ENCODE measurements at places on chromosomes 11 and 22.

DNA sequence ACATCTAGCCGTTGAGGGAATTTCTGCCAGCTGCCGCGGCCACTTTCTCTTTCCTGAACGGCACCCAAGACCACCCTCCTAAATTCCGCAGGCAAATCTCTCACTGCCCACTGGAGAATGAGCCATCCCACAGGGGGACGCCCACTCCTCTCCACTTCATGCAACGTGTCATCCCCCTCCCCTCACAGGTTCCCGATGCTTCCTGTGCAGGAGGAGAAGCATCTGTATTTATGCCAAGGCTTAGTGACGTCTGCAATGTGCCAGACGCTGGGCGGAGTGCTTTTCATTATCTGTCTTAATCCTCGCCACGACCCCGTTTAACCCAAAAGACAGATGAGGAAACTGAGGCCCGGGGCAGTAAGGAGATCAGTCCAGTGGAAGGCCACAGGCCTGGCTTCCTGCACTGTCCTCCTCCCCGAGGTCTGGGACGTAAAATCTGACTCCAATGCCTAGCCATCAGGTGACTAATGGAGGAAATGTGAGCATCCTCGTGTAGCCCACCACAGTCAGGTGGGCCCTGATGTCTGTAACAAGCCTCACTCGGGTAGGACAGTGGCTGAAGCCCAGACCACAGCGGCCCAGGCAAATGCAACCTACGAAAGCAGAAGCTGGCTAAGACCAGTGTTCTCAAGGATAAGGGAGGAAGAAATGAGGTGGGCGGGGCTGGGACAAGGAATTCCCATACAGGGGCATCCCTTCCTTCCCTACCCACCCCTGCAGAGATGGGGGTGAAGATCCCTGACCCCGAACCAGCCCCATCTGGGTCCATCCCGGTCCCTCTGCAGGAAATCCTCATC lies 23.1 kb downstream of the MN1 start:
- DNase-seq: no peak
- no peak overlapping the region for H3K4me3 ChIP-seq
- no peaks in the 10 kb centered on the region for H3K27me3 ChIP-seq
- H3K36me3 ChIP-seq: no peaks in the 10 kb centered on the region
- H3K27ac ChIP-seq: peak overlapping the region; percentile 90

- no peaks in the 10 kb centered on the region for H3K27me3 ChIP-seq
- no peaks in the 10 kb centered on the region for H3K36me3 ChIP-seq
- H3K4me1 ChIP-seq: peaks cover 8% of the 10 kb centered on the region
- H3K27ac ChIP-seq: no peak overlapping the region
- no peak for DNase-seq
- no peak overlapping the region for H3K4me3 ChIP-seq
Measured at GRCh38 chr11:128324531-128325141, 262.7 kb downstream of the ETS1 start.

DNA sequence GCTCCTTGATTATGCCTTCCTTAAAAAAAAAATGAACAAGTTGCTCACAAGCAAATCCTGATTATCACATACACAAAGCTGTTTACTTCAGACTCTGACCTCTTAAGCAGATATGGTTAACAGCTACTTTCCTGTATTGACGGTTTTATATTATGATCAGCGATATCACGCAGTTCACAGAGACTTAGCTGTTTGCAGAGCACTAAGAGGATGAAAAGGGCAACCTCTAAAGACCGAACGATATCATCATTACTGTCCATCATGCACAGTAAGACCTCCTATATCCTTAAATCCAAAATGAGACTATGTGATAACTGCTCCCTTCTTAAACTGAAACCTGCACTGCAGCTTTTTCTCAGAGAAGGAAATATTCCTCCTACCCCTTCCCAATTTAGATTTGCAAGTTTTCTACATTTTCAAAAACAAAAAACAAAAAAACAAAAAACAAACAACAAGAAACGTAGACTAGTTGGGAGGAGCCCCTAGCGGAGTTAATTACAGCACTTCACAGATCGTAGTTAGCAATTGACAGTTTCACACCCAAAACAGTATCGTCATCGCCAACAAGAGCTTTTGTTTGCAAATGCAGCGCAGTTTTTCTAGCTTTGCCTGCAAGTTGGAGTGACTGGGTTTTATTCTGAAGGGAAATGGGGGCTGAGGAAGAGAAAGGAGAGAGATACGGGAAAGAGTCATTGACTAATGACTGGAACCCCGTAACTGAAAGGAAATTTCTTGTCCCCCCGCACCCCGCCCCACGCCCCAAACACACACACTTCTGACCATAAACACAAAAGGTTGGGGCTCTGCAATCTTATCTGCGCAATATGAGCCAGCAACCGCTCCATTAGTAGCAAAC lies 1.2 kb downstream of the DDX6 start:
- peak; percentile 82 for DNase-seq
- peak overlapping the region; percentile 97 for H3K4me3 ChIP-seq
- peaks cover 17% of the 10 kb centered on the region for H3K36me3 ChIP-seq
- H3K4me1 ChIP-seq: peaks cover 3% of the 10 kb centered on the region

DNA sequence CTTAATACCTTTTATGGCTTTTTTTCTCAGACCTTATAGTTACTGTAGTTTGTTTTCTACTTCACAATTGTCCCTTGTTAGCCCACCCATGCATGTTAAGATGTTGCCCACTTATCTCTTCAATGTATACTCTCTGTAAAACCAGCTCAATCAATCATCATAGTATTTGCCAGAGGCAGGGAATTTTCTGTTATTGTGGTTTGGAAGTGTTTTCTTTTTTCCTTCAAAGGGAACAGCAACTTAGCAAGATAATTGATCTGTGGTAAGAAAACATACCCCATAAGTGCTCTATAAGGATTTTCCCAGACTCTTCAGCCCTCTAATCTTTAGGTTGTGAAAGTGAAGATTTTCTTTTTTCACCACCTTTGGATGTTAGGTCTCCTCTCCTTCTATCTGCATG lies 76.7 kb upstream of the SYT9 start:
- no peak overlapping the region for H3K27ac ChIP-seq
- no peak for DNase-seq
- H3K4me3 ChIP-seq: no peak overlapping the region

GRCh38 chr11:64801561-64802369 lies 1.2 kb downstream of the MAP4K2 start:
- H3K27ac ChIP-seq: no peak overlapping the region
- no peaks in the 10 kb centered on the region for H3K27me3 ChIP-seq
- no peak for DNase-seq
- peaks cover 31% of the 10 kb centered on the region for H3K36me3 ChIP-seq
- no peaks in the 10 kb centered on the region for H3K4me1 ChIP-seq

DNA sequence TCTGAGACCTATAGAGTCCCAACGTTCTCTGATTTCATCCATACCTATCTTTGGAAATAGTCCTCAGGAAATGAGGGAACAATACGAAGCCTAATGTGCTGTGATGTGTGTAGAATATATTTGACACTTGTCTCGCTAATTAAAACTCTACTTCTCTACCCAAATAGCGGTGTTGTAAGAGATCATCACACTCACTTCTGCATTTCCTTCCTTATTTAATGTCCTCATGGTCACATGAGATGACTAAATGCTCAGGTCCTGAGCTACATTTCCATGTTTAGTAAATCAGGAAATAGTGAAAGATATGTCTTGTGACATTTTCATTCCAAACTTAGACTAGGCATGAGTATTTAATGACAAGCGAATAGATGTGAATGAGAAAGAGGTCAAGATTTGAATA lies 112.3 kb downstream of the MAML2 start:
- no peak overlapping the region for H3K27ac ChIP-seq
- peaks cover 6% of the 10 kb centered on the region for H3K4me1 ChIP-seq
- DNase-seq: no peak
- no peaks in the 10 kb centered on the region for H3K27me3 ChIP-seq
- no peaks in the 10 kb centered on the region for H3K36me3 ChIP-seq

GRCh38 chr11:29343465-29344333 lies 673.1 kb downstream of the KCNA4 start:
- no peak overlapping the region for H3K4me3 ChIP-seq
- no peaks in the 10 kb centered on the region for H3K4me1 ChIP-seq
- no peak overlapping the region for H3K27ac ChIP-seq
- DNase-seq: peak; percentile 92
- H3K36me3 ChIP-seq: no peaks in the 10 kb centered on the region

- H3K27ac ChIP-seq: peak overlapping the region; percentile 47
- peaks cover 21% of the 10 kb centered on the region for H3K36me3 ChIP-seq
- no peaks in the 10 kb centered on the region for H3K27me3 ChIP-seq
- H3K4me1 ChIP-seq: no peaks in the 10 kb centered on the region
- DNase-seq: no peak
- no peak overlapping the region for H3K4me3 ChIP-seq
Measured at GRCh38 chr22:20423906-20424551, 13.6 kb downstream of the SCARF2 start.

DNA sequence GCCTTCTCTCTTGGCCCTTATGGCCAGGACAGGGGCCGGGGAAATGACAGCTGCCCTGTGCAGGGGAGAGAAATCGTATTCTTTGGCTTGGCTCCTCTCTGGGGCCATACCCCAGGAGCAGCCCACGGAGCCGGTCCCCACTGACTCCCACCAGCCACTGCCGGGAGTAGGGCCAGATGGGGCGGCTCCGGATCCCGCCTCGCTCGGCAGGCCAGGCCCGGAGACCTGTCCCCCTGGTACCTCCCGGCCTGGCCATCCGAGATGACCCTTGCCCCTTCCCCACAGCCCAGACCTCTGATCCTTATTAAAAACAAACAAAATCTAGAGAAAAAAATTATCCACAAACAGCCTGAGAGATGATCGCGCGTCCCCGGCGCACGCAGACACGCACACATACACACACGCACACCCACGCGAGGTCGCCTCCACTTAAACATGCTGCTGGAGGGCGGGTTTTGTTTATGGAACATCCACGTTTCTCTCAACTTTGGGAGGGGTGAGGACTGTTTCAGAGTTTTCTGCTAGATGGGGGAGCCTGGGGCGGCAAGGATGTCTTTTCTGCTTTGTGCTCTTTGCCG lies 59.1 kb downstream of the IGLL1 start:
- peak overlapping the region; percentile 42 for H3K4me3 ChIP-seq
- DNase-seq: no peak
- peak overlapping the region; percentile 100 for H3K27ac ChIP-seq

DNA sequence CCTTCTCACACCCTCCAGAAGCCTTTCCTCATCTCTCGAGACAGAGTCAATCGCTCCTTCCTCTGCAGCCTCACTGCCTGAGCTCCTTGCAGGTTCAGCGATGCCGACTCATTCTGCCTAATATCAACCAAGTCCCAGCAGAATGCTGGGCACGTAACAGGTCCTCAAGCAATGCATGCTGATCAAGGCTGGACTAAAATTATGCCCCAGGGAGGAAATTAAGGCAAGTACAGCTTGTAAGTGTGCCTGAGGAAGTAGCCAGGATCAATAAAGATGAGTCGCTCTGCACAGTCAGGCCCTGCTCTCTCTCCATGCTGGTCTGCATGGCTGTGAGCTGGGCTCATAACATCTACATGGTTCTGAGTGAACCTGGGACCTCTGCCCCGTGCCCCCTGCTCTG lies 25.6 kb upstream of the NRIP3 start:
- H3K27ac ChIP-seq: no peak overlapping the region
- no peak for DNase-seq
- no peak overlapping the region for H3K4me3 ChIP-seq

All from endodermal cell (in vitro differentiated cells).